ENCODE measurements at places on chromosomes 16 and 17.

DNA sequence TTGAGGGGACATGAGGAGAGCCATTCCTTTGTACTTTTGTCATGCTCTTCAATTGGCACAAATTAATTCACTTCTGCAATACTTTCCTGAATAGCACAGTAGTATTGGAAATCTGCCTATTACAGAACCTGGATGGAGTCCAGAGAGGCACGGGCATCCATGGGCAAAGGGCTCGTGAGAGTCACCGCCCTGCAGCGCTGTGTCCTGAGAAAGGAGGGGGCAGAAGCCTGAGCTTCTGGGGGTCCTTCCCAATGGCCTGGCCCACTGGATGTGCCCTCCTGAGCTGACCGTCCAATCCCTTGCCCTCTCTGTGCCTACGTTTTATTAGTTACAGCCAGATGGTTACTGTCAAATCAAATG lies 3.5 kb downstream of the G6PC1 start:
- no peak for DNase-seq

GRCh38 chr17:80262291-80262690 lies 1.6 kb downstream of the RNF213 start:
- no peak for DNase-seq

DNA sequence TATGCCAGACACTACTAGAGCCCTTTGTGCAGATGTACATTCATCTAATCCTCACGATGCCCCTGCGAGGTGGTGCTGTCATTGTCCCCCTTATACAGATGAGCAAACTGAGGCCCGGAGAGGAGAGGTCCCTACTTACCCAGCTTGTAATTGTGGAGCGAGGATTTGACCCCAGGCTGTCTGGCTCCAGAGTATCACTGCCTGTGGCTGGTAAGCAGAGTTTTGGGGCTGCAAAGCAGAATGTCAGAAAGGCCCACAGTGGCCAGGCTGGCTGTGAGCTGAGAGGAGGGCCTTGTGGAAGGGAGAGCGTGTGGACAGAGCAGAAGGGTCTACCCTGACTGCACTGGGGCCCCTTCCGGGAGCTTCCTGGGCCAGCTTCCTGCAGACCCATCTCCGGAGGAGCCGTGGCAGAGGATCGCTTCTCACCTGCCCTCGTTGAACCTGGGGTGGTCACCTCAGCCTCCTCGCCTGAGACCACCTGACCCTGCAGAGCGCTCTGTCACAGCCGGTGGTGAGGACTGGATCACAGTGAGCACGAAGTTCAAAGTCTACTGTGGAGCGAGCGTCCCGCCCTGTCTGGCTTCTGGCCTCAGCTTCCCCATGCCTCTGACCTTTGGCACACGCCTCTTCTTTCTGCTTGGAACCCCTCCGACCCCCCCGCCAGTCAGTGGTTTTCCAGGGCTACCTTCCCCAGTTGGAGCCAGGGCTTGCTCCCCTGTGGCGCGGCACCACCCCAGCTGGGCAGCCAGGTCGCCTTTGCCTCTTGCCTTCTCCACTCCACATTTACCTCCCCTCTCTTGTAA lies 12.1 kb downstream of the CMIP start:
- no peak for DNase-seq

DNA sequence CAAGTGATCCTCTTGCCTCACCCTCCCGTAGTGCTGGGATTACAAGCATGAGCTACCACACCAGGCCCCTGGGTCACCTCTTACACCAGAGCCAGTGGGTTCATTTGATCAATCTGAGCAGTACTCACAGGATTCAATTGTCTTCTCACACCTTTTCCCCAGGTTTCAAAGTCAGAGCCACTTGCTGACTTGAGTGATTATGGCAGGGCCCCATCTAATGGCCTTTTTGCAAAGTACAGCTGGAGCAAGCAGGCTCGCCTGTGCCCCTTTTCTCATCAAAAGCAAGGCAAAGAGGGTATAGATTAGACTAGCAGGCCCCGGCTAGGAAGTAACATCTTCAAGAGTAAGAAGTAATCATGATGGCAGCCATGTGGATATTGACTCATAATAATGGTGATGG lies 114.8 kb upstream of the NOL11 start:
- DNase-seq, result peak; percentile 36

- DNase-seq, result peak; percentile 87
Observed at GRCh38 chr17:29162909-29163341, 17.3 kb downstream of the MYO18A start.

DNA sequence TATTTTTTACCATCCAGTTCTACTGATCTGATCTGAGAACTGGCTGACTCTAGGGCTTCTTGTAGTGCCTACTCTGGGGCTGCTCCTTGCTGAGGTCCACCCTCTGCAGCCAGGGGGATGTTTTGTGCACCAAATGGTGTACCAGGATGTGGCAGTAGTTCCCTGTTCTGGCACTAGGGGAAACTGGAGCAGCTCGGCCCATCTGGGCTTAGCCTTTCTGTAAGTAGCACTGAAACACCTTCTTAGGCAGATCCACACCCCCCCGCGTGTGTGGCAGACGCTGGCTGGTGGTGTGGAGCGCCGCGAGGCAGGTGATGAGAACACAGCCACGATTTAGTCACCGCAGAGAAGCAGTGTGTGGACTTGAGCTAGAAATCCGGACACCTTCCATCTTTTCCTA lies 17.0 kb downstream of the DUSP14 start:
- peak; percentile 58 for DNase-seq

GRCh38 chr16:2296661-2297505 lies 29.0 kb upstream of the RNPS1 start:
- peak; percentile 34 for DNase-seq

- no peak for DNase-seq
Observed at GRCh38 chr16:28067604-28068379, 4.3 kb upstream of the GSG1L start.

DNA sequence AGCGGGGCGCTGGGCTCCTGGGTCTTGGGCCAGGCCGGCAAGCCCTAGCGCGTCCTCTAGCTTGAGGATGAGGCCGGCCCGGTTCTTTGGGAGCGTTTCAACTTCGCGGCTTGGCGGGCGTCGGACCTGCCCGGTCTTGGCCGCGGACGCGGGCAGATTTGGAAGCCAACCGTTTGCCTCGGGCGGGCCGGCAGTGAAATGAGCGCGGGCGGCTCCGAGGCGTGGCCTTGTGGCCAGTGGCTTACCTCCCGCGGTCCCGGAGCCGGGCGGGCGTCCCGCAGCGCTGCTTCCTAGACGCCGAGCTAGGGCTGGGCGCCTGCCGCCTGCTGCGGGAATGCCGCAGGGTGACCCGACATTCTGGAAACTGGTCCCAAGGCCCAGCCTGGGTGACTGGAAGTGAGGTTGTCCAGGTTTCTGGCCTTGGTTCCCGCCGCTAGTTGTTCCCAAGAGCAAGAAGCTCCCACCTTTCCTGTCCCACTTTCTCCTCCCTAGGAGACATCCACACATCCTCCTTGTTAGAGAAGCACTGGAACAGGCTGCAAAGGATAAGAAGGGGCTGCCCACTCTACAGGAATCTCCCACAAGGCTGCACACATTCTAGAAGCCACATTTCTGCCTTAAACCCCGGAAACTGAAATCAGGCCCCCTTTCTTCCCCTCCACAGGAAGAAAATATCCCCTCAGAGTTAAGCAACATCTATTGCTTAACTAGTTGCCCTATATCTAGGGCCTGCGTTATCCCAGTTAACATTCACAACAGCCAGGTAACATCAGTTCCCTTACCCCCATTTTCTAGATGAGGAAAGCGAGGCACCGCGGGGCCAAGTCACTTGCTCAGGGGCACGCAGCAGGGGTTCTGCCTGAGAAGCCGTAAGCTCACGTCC lies 4.5 kb upstream of the CBX8 start:
- no peak for DNase-seq

- no peak for DNase-seq
Observed at GRCh38 chr17:42894283-42895184, 6.1 kb upstream of the G6PC1 start.

DNA sequence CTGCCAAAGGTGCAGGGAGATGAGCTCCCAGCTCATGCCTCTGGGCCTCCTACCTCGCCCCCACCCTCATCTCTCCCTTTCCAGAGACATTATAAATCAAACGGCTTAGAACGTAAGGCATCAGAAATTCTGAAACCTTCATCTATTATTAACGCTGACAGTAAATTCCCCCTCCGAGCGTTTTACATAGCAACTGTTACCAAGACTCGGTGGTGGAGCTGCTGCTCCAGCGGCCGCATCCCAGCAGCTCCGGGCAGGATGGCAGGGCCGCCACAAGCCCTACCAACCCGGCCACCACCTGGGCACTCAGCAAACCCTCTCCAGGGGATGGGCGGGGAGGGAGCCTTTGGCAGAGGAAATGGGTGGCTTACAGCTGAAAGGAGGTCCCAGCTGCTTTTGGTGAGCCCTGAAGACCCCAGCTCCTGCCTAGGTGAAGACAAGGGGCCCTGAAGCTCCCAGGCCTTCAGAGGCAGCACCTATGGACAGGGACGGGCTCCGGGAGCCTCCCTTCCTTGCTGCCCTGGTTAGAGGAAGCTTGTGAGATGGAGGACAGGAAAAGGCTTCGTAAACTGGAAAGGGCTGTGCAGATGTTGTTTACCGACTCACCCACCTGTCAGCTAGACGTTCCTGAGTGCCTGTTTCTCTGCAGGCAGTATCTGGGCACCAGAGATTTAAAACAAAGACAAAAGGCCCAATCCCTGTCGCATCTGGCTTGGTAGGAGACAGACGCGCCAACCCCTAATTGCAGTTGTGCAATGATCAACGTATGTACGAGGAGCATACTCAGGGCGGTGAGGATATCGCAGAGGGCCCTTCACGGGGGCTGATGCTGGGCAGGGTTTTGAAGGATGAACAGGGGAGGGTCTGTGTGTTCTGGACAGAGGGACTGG lies 76.9 kb downstream of the RAI1 start:
- no peak for DNase-seq

GRCh38 chr17:28968231-28968913 lies 17.1 kb upstream of the PHF12 start:
- no peak for DNase-seq

- DNase-seq, result peak; percentile 32
Observed at GRCh38 chr16:70252355-70252988, 732 bp upstream of the EXOSC6 start.

DNA sequence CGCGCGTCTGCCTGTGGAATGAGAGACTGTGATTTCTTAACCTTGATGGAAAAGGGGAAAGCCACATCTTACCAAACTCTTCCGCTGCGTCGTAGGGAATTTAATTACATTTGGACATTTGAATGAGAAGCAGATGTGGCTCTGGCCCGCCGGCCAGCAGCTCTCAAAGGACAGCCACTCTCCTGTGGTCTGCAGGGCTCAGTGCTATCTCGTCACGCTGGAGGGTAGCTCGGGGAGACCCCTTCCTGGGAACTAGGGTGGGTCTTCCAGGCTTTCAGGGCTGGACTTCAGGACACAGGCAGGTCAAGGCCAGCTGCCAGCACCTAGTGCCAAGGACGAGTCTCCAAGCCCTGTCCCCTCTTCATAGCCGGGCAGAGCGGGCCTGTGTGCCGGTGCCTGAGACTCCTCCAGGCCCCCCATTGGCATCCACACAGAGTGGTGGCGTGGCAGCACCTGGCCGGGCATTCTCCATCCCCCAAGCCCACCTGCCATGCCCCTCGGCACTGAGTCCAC lies 15.9 kb upstream of the TBX2 start:
- DNase-seq, result peak; percentile 95

DNA sequence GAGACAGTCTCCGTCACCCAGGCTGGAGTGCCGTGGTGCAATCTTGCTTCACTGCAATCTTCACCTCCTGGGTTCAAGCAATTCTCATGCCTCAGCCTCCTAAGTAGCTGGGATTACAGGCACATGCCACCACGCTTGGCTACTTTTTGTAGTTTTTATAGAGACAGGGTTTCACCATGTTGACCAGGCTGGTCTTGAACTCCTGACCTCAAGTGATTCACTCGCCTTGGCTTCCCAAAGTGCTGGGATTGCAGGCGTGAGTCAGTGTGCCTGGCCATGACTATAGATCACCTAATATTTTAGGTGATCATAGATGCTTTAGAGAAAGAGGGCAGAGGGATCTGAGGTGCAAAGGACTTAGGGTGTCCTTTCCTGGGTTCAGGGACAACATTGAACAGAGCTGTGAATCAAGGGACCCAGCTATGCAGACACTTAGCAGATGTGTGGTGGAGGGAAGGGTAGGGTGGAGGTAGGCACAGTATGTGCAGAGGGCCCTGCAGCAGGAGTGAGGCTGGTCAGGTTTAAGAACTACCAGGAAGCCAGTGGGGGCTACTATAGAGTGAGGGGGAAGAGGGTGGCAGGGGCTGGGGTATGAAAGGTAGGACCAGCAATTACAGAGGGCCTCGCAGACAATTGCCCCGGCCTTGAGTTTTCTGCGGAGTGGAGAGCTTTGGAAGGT lies 116.5 kb downstream of the CMIP start:
- no peak for DNase-seq

DNA sequence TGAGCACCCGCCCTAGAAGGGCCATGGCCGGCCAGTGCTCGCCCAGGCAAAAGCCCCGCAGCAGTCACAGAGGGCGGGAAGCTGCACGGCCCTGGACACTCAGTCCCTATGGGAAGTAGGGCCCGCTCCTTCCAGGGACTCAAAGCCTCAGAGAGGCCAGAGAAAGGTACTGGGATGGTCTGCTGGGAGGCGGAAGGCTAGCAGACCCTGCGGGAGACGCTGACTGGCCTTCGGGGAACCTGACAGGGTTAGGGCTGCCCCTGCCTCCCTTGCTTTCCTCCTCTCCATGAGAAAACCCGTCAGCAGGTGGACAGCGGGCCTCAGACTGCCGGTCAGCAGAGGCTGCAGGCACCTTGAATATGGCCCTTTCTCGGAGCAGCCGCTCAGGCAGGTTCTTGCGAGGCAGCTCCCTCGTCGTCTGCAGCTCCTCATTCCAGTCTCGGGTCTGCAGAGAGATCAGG lies 11.5 kb downstream of the CLUH start:
- no peak for DNase-seq

DNA sequence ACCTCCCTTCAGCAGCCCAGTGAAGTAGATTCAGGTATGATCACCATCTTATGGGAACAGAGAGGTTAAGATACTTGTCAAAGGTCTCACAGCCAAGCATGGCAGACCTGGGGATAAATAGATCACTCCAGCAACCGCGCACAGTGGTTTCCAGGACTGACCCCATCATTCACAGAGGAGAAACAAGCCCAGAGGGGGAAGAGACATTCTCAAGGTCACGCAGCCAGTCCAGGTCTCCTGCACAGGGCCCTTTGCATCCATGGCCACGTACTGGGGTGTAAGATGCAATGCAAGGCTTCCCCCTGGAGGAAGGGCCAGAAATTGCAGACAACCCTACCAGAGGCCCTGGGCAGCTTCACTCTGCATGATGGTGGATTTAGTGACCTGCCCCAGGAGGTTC lies 19.9 kb downstream of the TLE7 start:
- peak; percentile 28 for DNase-seq

GRCh38 chr16:1298406-1298805 lies 11.0 kb upstream of the UBE2I start:
- DNase-seq, result no peak

- DNase-seq, result no peak
Observed at GRCh38 chr17:78174870-78175642, 6.7 kb downstream of the SYNGR2 start.

DNA sequence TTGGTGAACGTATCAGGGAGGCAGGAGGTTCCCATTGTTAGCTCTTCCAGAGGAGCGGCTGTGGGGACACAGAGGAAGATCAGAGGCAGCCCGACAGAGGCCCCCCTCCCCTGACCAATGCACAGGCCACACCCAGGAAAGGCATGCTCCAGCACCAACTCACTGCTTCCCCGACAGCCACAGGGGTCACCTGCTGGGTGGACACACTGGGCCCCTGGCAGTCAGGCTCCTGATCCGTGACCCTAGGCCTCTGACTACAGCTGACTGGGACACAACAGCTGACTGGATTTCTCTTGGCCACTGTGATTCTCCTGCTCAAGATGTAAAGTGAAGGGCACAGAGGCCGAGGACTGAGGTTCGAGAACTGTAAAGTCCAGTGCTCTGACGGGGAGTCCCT lies 63.5 kb downstream of the IL21R start:
- DNase-seq, result no peak

GRCh38 chr17:9842057-9842758 lies 16.5 kb downstream of the GLP2R start:
- no peak for DNase-seq

Measured in SK-N-DZ (cell line).